ENCODE measurements at places on chromosomes 6 and 20.

DNA sequence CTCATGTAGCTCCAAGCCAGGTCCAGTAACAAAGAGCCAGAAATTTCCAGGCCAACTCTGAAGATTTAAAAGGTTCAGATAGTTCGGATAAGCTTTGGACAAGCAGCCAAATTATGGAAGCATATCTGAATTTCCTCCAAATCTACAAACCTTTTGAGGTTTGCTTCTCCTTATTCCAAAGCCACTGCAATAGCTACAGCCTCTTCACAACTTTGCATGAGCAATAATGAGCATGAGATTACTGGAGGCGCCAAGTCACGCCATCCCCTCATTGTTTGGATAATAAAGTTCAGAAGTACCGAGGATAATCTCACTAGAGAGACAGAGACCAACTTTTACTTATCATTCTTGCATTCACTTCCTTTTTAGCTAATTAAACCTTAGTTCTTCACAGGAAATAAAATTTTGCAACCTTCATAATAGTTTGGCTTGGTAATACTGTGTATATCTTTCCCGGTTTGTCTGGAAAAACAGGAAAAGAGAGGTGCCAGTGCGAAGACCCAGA lies 329.6 kb upstream of the RSPO3 start:
- DNase-seq = no peak

- no peak for DNase-seq
Observed at GRCh38 chr6:131383421-131384411, 189.3 kb upstream of the ARG1 start.

- no peak for DNase-seq
Observed at GRCh38 chr6:78770765-78771164, 96.6 kb upstream of the IRAK1BP1 start.

- DNase-seq = no peak
Observed at GRCh38 chr6:103085801-103086200, 1692.3 kb downstream of the GRIK2 start.

- DNase-seq = no peak
Observed at GRCh38 chr6:129351807-129352206, 358.2 kb downstream of the ARHGAP18 start.

- DNase-seq = no peak
Observed at GRCh38 chr6:140979642-140980091, 1153.1 kb upstream of the GJE1 start.

All from Kasumi-1 (cell line).